Natural killer cell (primary cell): ENCODE measurements at places on chromosomes 4 and X. TPM values are rescaled to one million over a fixed set of nuclear protein-coding genes. Genes with fewer than 3 reads are reported as not detected.

The TLR3 gene
- 9.5 TPM for total RNA-seq

- no peak for DNase-seq
Observed at GRCh38 chr4:30968926-30969325, 248.8 kb downstream of the PCDH7 start.

The ZNF674 gene
- 5.3 TPM for total RNA-seq

DNA sequence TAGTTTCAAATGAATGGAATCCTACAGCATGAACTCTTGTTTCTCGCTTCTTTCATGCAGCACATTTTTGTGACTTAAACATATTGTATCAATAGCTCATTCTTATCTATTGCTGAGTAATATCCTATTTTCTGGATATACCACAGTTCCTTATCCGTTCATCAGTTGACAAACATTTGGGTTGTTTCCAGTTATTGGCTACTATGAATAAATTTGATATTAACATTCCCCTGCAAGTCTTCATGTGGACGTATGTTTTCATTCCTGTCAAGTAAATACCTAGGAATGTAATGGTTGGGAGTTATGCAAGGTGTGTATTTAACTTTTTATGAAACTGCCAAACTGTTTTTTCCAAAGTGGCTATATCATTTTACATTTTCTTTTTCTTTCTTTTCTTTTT, 114.0 kb upstream of the SH3RF1 start:
- no peak for DNase-seq

GRCh38 chr4:98222306-98222705, 38.9 kb upstream of the RAP1GDS1 start:
- no peak for DNase-seq

GRCh38 chr4:128549636-128550035, 259.9 kb upstream of the JADE1 start:
- DNase-seq, result no peak

GRCh38 chr4:1008840-1009541, 2.4 kb upstream of the FGFRL1 start:
- DNase-seq, result peak; percentile 45

The ZNF81 gene
- total RNA-seq, result 20.9 TPM
